ENCODE measurements at places on chromosomes 2 and 18.

DNA sequence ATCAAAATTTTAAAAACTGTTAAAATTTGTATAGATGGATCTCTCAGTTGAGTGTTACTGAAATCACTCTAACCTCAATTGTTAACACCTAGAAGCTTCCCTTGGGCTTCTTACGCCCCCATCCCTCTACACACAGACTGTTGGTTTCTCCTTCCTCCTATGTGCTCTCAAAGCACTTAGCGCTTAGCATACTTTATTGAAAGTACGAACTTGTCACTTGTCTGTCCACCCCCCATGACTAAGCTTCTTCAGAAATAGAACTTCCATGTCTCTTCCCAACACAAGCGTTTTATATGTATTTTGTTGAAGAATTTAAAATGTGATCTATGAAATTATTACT lies 441 bp downstream of the MPHOSPH10 start:
- no peak for DNase-seq

- DNase-seq: no peak
Observed at GRCh38 chr2:2696733-2697455, 365.8 kb upstream of the MYT1L start.

GRCh38 chr2:148022351-148022750 lies 1.5 kb downstream of the MBD5 start:
- no peak for DNase-seq

DNA sequence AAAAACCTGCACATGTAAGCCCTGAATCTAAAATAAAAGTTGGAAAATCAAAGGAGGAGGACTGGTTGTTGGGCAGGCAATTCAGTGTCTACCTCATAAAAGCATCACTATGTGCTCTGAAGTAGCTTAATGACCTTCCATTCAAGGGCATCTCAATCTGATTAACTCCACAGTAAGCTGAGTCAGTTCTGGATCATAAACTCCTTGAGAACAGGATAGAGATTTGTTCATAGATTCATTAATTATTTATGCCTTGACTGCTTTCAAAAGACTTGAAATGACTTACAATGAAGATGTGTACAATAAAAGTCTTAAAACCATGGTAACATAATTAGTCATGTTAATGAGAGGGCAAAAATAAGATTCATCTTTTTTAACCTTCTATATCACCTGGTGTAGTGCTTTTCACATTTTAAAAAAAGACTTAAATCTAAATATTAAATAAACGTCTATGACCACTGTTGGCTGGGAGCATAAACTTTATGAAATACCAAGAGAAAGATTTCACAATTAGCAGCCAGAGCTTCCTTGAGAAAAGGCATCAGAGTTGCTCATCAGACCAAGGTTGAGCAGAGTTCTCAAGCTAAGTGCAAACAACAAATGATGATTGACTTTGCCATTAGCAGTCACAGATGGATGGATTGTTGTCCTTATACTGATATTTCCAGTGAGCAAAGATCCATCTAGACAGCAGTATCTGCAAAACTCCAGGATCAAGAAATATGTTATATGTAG lies 237.3 kb upstream of the THUMPD2 start:
- DNase-seq: no peak

DNA sequence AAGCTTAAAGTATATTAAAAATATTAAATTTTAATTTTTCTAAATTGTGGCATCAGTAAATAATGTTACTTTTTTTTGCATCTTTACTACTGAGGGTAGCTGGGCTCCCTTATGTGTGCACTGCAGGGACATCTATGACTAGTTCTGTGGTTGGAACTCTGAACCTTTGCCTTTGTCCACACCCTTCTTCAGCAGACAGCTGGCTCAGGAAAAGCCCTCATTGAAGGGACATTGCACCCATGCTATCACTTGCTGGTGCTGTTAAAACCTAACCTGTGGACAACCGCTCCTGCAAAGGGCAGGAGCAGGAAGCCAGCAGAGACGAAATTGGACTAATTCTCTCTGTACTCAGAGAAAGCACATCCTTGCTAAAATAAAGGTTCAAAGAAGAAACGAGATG lies 30.1 kb downstream of the MOCOS start:
- no peak for DNase-seq

GRCh38 chr2:148742373-148742772 lies 97.8 kb downstream of the EPC2 start:
- no peak for DNase-seq

GRCh38 chr2:26610504-26611335 lies 30.4 kb downstream of the CIB4 start:
- no peak for DNase-seq

- DNase-seq: no peak
Observed at GRCh38 chr2:220240641-220241040, 613.2 kb downstream of the SLC4A3 start.
